ENCODE measurements at places on chromosomes 1 and 21.

DNA sequence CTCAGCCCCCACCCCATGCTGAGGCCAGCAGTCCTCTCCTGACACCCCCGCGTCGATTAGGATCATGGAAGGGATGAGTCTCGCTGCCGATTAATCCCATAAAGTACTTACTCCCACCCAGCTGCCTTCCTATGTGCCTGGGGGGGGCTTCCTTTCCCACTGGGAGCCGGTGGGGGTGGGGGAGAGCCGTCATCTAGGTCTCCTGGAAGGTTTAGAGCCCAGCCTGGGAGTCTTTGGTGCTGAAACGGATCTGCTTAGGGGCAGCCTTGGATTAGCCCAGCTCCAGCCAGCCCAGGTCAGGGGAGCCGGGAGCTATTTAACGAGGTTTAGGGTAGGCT lies 9.8 kb downstream of the SAMD11 start:
- no peak for DNase-seq

- peak; percentile 17 for DNase-seq
Observed at GRCh38 chr1:108082738-108083562, 117.2 kb downstream of the SLC25A24 start.

DNA sequence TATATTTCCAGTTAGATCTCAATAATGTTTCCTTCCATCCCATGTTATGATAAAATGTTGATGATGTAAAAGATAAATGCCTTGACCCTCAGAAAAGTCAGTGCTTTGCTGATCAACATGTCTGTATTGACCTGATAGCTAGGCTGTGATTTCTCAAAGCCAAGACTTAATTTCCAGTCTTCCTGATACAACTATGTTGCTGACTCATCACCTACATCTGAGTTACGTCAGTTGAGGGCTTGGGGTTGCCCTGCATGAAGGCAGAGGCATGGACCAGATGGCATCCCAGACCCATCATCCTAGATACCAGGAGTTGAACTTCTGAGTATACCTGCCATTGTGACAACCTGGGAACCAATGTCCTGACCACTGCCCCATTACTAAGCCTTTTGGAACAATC lies 4.8 kb downstream of the LCE1D start:
- no peak for DNase-seq

GRCh38 chr1:3265835-3266805 lies 188.3 kb upstream of the ARHGEF16 start:
- no peak for DNase-seq

- no peak for DNase-seq
Observed at GRCh38 chr1:157198619-157199420, 60.6 kb upstream of the ETV3 start.

GRCh38 chr1:33863779-33864178 lies at the start of gene HMGB4:
Gene HMGB4, plus strand, starts transcription at chr1:33864079. Its CDS starts 113 bp downstream, at chr1:33864192.
- DNase-seq: no peak

DNA sequence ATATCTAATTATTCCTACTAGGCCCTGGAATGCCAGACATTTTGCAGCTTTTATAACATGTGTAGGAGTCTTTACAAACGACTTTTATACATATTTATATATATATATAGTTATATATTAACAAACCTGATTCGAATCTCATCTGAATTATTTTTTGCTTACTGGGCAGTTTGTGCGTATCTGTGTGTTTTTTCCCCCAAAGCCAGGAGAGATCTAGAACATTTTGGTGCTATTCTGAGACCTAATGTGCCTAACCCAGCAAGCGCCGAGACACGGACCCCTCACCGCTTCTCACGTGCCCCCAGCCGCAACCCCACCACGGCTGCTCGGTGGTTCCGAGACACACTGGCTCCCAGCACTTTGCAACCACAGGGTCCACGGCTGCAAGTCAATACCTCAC lies 54.8 kb downstream of the CASZ1 start:
- DNase-seq: no peak

GRCh38 chr1:203186446-203187303 lies at the start of gene CHI3L1:
Gene CHI3L1, minus strand, starts transcription at chr1:203186704. Its CDS starts 81 bp downstream, at chr1:203186623.
- peak; percentile 51 for DNase-seq

GRCh38 chr1:54850069-54850730 lies 36.8 kb downstream of the DHCR24 start:
- no peak for DNase-seq

DNA sequence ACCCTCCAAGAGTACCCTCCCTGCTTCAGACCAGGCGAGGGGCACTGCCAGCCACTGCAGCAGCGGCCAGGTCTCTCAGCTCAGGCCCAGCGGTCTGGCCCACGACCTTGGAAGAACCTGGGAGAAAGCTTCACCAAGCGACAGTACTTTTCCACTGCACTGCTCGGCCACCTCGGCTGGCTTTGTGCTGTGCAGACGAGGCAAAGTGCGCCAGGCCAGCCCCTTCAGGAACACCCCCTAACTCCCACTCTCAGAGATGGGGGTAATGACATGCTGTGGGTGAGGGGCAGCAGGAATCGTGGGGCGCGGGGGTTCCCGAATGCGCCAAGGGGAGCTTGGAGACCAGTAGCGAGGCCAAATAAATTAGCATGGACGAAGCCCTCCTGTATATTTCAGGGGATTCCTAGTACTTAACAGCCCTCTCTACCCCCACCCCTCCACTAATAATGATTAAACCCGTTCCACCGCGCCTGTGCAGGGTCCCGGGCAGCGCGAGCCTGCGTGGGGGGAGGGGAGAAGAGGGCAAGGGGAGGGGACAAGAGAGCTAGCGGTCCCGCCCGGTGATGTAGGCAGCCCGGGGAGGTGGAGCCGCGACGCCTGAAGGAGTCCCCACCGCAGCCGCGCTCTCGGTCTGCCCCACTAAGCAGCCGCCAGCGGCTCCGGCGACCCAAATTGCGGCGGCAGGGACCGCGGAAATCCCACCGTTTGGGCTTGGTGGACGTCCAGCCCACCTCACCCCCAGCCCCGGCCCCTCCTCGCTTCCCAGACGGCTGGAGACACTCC lies at the start of gene FAM43B:
Gene FAM43B (plus strand): TSS at position 629 of the 783 bp plus-strand sequence. CDS start 401 bp downstream, outside the sequence.
- DNase-seq: peak; percentile 84

DNA sequence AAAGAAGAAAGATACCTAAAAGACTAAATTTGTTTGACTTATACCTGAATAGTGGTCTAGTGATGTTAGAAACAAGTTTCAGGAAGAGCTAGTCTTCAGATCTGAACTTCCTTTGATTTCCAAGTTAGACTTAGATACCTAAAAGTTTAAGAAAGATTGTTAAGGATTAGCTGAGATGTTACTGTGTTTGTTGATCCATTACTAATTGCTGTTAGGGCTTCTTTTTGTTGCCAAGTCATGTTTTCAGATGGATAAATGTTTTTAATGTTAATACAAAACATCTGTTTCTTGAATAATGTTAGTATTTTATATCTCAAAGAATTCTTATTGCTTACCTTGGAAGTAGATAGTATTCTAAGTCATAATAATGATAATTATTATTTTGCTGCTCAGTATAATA lies 11.6 kb downstream of the GNAI3 start:
- DNase-seq: no peak

- DNase-seq: peak; percentile 98
Observed at GRCh38 chr1:109263597-109264378, 14.4 kb downstream of the CELSR2 start.

DNA sequence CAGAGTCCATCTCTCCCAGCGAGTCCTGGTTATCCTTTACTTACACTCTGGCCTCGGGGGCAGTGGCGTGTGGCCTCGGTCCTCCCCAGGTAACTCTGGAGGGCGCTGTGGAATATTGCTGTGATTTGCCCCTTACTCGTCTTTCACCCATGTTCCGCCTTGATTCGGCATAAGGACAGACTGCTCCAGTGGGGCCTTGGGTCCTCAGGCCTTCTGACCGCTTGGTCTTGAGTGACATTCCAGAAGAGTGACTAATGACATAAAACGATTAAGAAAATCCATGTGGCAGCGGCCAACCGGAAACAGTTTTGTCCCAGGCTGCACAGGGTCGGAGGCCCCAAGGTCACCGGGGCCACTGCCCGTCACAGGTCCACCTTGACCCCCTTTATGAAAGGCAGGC lies 11.0 kb downstream of the ICMT start:
- DNase-seq: no peak

GRCh38 chr1:1058921-1059493 lies 15.1 kb downstream of the RNF223 start:
- DNase-seq: no peak

- DNase-seq: no peak
Observed at GRCh38 chr1:110243146-110243545, 33.0 kb downstream of the KCNC4 start.

DNA sequence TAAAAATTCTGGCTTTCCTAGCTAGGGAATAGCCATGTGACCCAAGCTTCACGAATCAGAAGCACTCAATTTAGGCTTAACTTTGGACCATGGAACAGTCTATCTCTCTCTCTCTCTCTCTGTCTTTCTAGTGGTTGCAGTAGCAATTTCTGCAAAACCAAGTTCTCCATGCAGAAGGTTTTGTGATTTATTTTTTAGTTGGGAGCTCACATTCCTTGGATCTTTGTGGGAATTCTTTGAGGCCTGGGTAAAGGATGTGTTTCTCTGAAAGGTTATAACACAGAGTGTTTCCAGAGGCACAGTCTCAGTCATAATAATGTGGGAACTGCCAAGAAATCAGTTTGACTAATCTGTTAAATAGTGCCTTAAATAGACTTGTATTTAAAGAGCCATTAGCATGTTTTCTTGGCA lies 112.3 kb upstream of the COL11A1 start:
- no peak for DNase-seq

GRCh38 chr1:16420424-16421118 lies 16.7 kb downstream of the SPATA21 start:
- DNase-seq: no peak

- DNase-seq: no peak
Observed at GRCh38 chr1:203091199-203091477, 5.3 kb upstream of the MYOG start.

DNA sequence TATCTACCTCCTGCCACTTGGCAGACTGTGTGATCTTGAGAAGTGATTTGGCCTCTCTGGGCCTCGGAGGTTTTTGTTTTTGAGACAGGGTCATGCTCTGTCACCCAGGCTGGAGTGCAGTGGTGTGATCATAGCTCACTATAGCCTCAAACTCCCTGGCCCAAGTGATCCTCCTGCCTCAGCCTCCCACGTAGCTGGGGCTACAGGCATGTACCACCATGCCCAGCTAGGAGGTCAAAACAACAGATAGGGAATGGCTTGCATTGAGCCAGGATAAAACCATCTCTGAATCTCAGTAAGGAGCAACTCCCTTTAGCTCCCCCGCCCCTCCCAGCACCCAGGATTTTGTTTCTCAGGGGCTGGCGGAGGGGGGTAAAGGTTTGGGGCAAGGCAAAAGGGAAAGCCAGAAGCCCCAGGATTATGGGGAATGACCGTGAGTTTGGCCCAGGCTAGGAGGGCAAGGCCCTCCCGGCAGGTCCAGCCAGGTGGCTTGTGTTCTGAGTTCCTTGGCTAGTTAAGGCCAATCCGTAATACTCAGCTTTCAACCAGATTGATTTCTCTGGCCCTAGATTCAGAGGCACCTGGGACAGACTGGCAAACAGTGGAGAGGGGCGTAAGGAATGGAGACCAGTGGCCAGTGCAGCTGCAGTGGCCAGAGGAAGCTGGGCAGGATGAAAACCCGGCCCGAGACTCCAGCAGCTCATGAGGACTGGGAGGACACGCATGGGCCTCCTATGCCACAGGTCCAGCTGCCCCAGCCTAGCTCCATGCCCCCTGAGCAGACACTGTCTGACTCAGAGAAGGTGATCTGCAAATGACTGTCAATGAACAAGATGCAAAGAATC lies 130.1 kb downstream of the DMRTB1 start:
- DNase-seq: peak; percentile 4

GRCh38 chr1:58288624-58289142 lies 257.8 kb downstream of the OMA1 start:
- no peak for DNase-seq

DNA sequence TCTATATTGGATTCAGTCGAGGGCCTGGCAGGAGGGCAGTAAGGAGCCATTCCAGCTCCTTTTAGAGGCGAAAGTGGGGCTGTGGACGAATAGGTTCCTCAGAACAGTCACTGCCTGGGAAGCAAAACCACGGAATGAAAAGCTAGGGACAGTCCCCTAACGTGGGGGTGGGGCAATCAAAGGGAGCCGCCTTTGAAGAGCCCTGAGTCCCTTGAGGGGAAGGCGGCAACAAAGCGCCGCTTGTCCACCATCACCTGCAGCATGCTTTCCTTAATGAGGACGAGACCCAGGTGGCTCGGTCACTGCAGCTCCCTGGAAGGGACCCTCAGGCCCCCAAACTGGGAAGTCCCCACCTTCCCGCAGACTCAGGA lies 184.7 kb downstream of the ETS2 start:
- no peak for DNase-seq

GRCh38 chr1:45686015-45686287 lies 382 bp downstream of the GPBP1L1 start:
- DNase-seq: peak; percentile 33

GRCh38 chr1:151157067-151157531 lies 650 bp downstream of the TNFAIP8L2 start:
- DNase-seq: no peak

- no peak for DNase-seq
Observed at GRCh38 chr21:29360799-29361765, 62.4 kb downstream of the BACH1 start.

- DNase-seq: peak; percentile 18
Observed at GRCh38 chr1:200558866-200559459, 61.6 kb downstream of the KIF14 start.

DNA sequence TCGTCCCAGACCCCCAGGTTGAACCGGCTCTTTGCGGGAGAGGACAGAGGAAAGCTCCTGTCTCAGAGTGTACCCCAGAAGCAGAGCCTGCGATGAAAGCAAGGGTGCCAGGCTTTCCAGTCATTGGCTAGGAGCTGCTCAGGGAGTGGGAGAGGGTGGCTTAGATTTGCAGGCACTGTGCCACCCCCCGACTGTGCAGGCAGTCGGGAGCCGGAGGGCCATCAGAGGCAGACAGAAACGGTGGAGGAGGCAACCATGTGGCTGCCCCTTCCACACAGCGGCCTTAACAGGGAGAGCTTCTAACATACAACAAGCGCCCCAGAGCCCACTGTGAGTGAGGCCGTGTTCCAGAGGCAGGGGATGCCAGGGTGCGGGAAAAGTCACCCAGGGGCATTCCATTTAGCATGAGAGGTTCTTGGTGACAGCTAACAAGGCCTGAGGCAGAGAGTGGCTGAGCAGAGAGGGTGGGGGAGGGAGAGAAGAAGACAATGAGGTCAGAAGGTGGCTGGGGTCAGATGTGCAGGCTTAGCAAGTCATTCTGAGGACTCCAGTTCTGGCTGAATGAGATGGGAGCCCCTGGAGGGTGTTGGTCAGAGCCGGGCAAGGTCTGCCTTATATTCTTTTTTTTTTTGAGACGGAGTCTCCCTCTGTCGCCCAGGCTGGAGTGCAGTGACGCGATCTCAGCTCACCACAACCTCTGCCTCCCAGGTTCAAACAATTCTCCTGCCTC lies 9.5 kb upstream of the C1orf167 start:
- DNase-seq: no peak

DNA sequence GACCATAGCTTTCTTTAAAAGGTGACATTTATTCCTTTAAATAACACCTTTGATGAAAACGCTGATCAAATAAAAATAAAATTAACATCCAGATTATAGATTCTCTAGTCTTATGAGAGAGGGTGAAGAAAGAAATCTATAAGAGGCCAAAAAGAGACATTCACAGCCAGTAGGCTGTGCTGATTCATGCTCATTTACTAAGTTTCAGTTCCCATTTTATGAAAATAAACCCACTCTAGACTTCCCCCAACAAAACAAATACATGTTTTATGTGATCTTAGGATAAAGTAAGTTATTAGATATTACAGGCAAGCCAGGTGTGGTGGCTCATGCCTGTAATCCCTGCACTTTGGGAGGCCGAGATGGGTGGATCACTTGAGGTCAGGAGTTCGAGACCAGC lies 21.1 kb downstream of the ESRRG start:
- DNase-seq: no peak

All from iPS-NIHi11 (cell line).